Testis (tissue), 5 donors: ENCODE measurements at places on chromosomes 1 and 21. TPM values are rescaled to one million over a fixed set of nuclear protein-coding genes. Genes with fewer than 3 reads are reported as not detected.

DNA sequence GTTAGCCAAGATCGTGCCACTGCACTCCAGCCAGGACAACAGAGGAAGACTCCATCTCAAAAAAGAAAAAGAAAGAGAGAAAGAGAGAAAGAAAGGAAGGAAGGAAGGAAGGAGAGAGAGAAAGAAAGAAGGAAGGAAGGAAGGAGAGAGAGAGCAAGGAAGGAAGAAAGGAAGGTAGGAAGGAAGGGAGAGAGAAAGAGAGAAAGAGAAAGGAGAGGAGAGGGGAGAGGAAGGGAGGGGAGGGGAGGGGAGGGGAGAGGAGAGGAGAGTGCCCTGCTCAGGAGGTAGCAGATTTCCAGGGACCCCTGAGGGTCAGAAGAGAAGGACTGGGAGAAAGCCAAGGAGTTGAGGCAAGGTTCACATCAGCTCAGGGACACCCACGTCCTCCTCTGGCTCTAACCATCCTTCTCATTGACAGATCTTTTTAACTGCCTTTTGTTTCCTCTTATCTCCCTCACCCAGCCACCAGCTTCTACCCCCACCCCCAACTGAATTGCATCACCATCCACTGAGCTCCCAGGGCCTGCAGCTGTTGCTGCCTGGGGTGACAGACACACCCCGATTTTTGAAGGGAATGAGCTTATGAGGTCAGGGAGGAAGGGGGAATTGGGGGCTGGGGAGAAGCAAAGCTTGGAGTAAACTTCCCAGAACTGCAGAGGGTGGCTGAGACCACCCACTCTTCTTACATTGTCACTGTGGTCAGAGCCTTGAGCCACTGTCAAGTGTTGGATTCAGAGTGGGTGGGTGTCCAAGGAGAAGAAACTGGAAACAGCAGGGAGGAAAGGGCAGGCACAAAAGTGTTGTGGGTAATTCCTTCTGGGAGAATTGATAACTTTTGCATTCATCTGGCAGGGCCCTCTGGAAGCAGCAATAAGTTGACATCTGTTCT is 91.6 kb downstream of the GLUL start:
- DNase-seq = peak; percentile 52

DNA sequence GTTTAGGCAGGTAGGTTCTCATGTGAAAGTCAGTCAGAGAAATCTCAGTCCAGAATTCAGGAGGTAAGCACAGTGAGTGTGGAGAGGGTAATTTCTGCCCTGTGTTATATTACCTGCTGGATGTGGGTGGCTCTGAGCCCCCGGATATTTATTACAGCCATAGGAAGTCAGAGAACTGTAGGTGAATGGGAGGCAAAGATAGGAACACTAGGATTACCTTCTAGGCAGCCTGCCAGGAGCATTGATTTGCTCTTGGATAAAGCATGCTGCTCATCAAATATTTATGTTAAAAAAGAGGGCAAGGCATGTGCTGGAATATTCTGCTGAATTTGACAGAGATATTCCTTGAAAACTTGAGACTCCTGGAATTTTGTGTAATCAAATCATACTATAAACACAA is 8.5 kb downstream of the GNG12 start:
- DNase-seq = no peak

The NPPB gene
- not detected for polyA plus RNA-seq

GRCh38 chr1:11027316-11027715 is 14.9 kb downstream of the TARDBP start:
- DNase-seq = no peak

The PRAMEF12 gene
- not detected for polyA plus RNA-seq

GRCh38 chr1:69982992-69983391 is 222.4 kb downstream of the LRRC40 start:
- DNase-seq = no peak

DNA sequence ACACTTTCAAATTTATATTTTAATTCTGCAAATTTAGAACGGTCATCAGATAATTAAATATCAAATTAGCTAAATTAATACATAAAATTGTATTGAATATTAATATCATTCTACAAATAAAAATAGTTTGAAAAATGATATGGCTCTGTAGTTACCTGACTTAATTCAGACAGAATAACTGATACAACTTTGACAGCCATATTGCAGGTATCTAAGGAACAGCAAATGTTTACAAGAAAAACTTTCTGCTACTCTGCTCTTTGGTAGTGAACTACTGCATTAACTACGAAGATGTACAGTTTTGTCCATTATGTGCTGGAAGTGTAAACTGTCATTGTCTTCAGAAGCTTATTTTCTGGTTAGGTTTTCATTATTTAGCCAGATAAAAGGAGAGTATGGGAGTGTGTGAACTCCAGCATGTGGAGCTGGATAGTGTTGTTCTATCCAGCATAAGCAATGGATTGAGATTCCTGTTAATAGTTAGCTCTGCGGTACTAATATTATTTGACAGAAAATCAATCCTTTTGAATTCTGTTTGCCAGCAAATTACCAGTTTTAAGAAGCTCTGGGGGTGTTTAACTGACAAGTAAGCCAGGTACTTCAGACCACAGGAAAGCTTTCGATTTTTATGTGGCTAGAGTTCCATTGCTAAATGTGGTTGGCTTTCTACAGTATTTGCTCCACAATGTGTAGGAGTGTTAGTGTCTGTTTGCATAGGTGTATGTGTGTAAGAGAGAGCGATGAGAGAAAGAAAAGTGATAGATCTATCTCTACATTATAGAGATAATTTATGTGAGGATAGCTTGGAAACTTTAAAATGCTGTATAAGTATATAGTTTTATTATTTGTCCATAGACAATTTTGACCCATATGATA is 247.9 kb downstream of the GRIK1 start:
- no peak for DNase-seq

The TOR3A gene
- polyA plus RNA-seq = 10.1 TPM

DNA sequence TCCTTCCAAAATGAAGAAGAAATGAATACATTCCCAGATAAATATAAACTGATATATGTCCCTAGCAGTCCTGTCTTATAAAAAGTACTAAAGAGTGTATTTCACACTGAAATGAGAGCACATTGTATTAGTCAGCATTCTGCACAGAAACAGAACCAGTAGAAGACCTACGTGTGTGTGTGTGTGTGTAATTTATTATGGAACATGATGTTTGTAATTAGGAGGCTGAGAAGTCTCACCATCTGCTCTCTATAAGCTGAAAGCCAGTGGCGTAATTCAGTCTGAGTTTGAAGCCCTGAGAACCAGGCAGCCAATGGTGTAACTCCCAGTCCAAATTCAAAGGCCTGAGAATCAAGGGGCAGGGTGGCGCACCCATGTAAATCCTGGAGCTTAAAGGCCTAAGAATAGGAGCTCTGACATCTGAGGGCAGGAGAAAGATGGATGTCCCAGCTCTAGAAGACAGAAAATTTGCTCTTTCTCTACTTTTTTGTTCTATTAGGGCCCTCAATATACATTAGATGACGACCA is 146.5 kb upstream of the LYPLAL1 start:
- DNase-seq = no peak

DNA sequence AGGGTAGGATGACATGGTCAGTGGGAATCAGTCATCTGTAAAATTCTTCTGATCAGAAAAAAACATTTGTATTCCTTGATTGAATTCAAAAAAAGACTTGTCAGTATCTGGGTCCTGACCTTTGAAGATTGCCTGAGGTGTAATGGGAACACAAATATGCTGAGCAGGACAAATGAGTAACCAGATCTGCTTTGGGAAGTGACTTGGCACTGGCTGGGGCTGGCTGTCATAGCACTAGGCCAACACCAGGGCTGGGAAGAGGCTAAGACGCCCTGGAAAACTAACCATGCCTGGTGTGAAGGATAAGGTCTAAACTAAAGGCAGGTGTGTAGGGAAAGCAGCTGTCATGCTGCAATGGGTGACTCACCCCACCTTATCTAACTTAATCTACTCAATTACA is 452.9 kb upstream of the BEND5 start:
- no peak for DNase-seq

The GJA4 gene
- polyA plus RNA-seq = 10.9 TPM

- DNase-seq = no peak
Measured at GRCh38 chr1:209890641-209891330, 47.2 kb upstream of the SYT14 start.

GRCh38 chr1:4724695-4725250 is 70.4 kb downstream of the AJAP1 start:
- DNase-seq = no peak

The OR2G6 gene
- not detected for polyA plus RNA-seq

- no peak for DNase-seq
Measured at GRCh38 chr1:39995973-39996393, 41.0 kb downstream of the MFSD2A start.

DNA sequence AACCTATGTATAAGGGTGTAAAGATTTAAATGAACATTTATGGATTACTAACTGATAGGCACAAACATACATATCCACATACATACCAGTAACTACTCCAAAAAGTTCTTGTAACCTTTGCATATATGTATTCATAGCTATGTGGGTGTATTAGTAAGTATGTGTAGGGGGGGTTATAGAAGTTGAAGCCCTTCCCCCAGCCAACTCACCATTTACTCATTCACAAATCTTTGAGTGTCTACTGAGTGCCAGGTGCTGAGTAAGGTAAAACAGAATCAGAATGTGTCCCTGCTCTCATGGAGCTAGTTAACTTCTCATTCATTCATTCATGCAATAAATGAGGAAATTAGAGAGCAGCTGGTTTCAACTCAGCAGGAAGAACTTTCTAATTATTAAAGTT is 1.3 kb downstream of the C1orf146 start:
- DNase-seq = no peak

The EPHA10 gene
- polyA plus RNA-seq = 64.2 TPM

GRCh38 chr1:2300004-2300771 is 72.1 kb downstream of the SKI start:
- DNase-seq = no peak

DNA sequence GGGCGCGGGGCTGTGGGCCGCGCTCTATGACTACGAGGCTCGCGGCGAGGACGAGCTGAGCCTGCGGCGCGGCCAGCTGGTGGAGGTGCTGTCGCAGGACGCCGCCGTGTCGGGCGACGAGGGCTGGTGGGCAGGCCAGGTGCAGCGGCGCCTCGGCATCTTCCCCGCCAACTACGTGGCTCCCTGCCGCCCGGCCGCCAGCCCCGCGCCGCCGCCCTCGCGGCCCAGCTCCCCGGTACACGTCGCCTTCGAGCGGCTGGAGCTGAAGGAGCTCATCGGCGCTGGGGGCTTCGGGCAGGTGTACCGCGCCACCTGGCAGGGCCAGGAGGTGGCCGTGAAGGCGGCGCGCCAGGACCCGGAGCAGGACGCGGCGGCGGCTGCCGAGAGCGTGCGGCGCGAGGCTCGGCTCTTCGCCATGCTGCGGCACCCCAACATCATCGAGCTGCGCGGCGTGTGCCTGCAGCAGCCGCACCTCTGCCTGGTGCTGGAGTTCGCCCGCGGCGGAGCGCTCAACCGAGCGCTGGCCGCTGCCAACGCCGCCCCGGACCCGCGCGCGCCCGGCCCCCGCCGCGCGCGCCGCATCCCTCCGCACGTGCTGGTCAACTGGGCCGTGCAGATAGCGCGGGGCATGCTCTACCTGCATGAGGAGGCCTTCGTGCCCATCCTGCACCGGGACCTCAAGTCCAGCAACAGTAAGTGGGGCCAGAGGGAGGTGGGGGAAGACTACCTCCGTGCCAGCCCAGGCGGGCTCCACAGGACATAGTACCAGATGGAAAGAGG is 808 bp downstream of the MAP3K21 start:
- DNase-seq = no peak

DNA sequence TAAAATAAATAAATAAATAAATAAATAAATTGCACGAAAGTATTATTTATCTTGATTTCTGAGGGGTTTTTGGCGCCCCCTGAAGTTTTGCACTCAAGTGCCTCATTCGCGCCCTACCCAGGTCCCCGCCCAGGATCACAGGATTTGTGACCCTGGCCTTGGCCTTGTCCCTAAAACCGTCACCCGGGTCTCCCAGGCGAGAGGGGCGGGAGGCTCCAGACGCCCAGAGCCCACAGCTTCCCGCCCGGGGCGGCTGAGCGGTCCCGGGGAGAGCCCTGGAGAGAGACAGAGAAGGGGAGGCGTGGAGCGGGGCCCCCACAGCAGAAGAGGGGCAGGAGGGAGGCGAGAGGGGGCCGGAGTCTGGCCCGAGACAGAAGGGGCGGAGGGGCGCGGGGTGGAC is 91.8 kb upstream of the CASZ1 start:
- DNase-seq = no peak

GRCh38 chr1:13762642-13763041 is 62.7 kb downstream of the PRDM2 start:
- no peak for DNase-seq

- DNase-seq = no peak
Measured at GRCh38 chr1:87134061-87134460, 194.6 kb upstream of the LMO4 start.

- DNase-seq = peak; percentile 43
Measured at GRCh38 chr1:177913762-177914540, 55.9 kb downstream of the SEC16B start.

- DNase-seq = no peak
Measured at GRCh38 chr1:206049293-206049692, 3.7 kb upstream of the RHEX start.

DNA sequence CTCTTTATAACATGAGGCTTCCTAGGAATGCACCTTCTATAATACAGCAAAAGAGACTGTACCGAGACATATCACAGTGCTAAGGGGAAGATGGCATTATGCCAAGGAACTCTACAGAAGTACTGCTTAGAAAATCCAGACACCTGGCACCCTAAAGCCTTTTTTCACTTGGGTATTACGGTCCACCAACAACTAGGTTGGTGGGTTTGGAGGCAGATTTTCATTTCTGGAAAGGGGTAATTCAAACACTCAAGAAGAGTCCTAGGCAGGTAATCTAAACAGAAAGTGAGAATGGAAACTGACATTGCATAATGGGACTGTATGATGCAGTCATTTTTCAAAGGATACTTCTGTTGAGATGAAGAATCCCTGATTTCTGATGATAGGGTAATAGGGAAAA is 19.6 kb downstream of the SCMH1 start:
- DNase-seq = no peak

The NBPF6 gene
- polyA plus RNA-seq = 10.7 TPM

DNA sequence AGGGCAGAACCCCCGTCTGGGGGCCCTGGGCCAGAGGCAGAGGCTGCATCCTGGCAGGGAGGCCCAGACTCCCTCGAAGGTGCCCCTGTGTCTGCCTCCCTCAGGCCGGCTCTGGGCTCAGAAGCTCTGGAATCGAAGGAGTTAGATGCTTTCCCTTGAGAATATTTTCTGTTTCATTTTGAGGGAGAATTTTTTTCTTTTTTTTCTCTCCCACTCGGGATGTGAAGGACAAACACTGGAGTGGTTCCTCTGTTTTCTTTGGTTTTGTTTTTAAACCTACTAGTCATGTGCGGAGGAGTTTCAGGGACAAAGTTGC is 44.7 kb downstream of the PRDM16 start:
- DNase-seq = no peak

GRCh38 chr1:156616463-156616862 is 2.8 kb upstream of the HAPLN2 start:
- peak; percentile 69 for DNase-seq

GRCh38 chr1:14103878-14104430 is 404.0 kb downstream of the PRDM2 start:
- DNase-seq = no peak

DNA sequence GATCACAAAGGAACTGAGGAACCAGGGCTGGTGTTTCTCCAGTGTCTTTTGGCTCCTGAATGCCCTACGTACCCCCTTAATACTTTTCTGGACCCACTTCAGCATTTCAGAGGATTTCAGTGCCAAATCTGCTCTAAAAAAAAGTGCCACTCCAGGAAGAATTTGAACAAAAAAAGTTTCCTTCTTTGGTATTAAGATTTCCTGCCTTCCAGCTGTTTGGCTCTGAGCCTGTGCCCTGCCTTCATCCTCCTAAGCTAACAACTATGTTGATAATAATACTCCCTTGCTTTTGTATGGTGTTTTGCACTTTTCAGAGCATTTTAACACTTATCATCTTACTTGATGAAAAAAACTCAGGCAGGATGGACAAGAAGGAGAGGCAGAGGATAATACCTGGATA is 11.0 kb upstream of the RIMS3 start:
- DNase-seq = no peak
